Vagina (tissue), 2 donors: ENCODE measurements at places on chromosomes 1 and 21.

DNA sequence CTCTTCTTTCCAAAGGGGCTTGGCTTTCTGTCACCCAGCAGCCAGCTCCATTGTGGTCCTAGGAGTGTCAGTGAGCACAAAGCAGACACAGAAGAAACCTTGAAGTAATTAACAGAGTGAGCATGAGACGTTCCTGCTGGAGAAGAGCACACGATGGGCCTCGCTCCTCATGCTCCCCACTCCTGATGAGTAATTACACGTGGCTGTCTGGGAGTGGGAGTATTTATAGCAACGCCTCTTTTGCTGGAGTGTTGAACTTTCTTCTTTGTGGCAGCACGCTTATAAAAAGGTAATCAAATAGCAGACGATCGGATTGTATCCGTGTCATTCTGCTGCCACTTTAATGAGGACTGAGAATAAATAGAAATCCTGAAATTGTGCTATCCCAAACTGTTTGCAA lies 185.8 kb downstream of the CAMTA1 start:
- DNase-seq: no peak

GRCh38 chr21:46559291-46559983 lies 45.4 kb downstream of the S100B start:
- no peak for DNase-seq

DNA sequence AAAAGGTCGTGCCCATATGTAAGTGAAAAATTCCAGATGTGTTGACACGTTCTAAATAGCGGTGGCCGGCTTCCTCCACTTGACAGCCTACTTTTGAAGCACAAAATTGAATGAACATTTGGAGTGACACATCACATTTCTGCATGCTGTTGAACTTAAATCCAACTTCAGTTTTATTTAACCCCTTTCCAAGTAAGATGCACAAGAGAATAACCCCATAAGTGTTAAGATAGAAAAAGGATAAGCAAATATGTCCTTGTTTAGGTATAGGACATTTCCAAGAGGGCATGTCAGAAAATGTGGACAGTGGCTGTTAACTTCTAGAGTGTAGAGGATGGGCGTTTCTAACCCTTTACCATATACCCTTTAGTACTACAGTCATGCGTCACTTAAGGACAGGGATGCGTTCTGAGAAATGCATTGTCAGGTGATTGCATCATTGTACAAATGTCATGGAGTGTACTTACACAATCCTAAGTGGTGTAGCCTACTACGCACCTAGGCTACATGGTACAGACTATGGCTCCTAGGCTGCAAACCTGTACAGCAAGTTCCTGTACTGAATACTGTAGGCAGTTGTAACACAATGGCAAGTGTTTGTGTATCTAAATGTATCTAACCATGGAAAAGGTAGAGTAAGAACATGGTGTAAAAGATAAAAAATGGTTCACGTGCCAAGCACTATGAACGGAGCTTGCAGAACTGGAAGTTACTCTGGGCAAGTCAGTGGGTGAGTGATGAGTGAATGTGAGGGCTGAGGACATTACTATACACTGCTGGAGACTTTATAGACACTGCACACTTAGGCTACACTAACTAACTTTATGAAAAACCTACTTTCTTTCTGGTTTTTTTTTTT lies 9.3 kb upstream of the FAM89A start:
- no peak for DNase-seq

GRCh38 chr1:156217871-156218270 lies 5.1 kb downstream of the PMF1 start:
- no peak for DNase-seq

DNA sequence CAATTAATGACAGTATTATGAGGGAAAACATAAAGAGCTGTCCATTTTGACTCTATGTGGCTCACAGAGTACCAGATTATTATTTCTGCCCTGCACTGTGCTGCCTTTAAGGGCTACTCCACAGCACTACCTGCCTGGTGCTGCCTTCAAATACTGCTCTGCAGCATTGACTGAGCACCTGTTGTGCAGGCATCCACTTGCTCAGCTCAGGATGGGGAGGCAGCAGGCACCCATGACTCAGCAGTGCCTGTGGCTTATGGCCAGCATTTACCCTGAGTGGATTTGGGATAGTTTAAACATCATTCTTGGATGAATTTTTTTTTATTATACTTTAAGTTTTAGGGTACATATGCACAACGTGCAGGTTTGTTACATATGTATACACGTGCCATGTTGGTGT lies 953 bp upstream of the KPRP start:
- DNase-seq: no peak

GRCh38 chr1:198015309-198015708 lies 98.1 kb downstream of the LHX9 start:
- no peak for DNase-seq

- DNase-seq: no peak
These were observed 23.8 kb upstream of the PAXBP1 start for GRCh38 chr21:32795376-32795775.

GRCh38 chr1:192832492-192832891 lies 23.7 kb downstream of the RGS2 start:
- no peak for DNase-seq

DNA sequence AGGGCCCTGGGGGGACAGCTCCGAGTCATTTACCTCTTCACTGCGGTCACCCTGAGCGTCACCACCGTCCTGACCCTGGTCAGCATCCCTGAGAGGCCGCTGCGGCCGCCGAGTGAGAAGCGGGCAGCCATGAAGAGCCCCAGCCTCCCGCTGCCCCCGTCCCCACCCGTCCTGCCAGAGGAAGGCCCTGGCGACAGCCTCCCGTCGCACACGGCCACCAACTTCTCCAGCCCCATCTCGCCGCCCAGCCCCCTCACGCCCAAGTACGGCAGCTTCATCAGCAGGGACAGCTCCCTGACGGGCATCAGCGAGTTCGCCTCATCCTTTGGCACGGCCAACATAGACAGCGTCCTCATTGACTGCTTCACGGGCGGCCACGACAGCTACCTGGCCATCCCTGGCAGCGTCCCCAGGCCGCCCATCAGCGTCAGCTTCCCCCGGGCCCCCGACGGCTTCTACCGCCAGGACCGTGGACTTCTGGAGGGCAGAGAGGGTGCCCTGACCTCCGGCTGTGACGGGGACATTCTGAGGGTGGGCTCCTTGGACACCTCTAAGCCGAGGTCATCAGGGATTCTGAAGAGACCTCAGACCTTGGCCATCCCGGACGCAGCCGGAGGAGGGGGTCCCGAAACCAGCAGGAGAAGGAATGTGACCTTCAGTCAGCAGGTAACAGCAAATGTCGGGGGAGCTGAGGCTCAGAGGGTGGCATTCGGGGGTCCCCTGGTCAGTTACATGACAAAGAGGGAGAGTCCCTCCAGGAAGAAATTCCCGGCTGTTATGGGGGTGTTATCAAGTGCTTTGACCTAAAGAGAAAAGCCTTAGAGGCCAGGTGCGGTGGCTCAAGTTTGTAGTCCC lies 12.6 kb downstream of the SLC45A1 start:
- no peak for DNase-seq

GRCh38 chr1:222552882-222553281 lies 5.0 kb upstream of the HHIPL2 start:
- no peak for DNase-seq

DNA sequence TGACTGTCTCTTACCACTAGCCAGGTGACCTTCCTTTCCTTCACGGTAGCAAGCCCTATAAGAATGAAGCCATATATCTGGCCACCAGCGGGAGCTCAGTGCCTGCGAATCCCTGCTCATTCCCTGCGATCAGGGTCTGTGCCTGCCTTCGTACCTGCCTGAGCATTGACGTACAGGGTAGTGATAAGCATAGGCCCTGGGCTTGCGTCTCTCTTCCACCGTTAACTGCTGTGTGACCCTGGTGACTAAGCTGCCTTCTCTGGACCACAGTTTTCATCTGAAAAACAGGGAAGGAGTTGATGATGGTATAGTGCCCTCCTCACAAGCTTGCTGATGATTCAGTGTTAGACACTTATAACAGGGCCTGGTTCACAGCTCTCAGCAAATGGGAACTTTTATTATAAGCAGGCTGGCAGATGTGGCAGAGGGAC lies 4.1 kb downstream of the ZC3H12A start:
- no peak for DNase-seq

DNA sequence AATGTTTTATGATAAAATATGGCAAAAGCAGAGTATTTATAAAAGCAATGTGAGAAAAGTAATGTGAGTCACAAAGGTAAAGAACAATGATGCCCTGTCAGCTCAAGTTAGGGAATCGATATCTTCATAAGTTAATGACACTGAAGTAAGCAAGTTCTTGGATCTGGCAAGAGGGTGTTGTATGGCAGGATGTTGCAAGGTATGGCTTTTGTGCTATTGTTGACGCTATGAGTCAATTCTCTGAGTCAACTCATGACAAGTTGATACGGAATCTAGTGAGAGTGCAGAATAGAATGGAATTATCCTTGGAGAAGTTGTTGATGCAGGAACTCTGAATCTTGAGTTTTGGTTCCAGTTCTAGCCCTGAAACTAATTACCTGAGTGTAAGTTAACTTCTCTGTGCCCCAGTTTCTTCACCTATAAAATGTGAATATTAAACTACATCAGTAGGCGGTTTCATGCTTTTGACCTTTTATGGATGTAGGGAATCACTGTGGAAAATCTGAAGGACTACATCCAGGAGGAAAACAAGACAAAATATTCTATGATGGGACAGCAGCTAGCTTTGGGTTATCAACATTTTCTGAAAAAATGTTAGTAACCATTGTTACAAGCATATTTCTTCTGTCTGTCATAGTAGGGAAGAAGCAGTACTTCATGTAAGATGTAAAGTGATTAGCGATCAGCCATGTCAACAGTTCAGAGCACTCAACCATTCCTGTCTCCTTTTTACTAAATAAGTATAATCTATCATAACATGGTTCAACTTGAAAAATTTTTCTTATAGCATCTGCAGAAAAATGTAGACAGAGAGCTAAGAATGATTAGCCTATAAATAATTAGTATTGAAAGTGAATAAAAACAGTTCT lies 96.9 kb downstream of the ATP6V1G3 start:
- no peak for DNase-seq

GRCh38 chr1:77759071-77760028 lies at the start of gene USP33:
Gene USP33, minus strand, starts transcription at chr1:77759852. Its CDS starts 18,155 bp downstream, at chr1:77741697.
- DNase-seq: no peak

GRCh38 chr1:156165083-156165482 lies 11.7 kb downstream of the SEMA4A start:
- no peak for DNase-seq

- no peak for DNase-seq
These were observed 20.8 kb upstream of the LRRC3 start for GRCh38 chr21:44434568-44434925.

DNA sequence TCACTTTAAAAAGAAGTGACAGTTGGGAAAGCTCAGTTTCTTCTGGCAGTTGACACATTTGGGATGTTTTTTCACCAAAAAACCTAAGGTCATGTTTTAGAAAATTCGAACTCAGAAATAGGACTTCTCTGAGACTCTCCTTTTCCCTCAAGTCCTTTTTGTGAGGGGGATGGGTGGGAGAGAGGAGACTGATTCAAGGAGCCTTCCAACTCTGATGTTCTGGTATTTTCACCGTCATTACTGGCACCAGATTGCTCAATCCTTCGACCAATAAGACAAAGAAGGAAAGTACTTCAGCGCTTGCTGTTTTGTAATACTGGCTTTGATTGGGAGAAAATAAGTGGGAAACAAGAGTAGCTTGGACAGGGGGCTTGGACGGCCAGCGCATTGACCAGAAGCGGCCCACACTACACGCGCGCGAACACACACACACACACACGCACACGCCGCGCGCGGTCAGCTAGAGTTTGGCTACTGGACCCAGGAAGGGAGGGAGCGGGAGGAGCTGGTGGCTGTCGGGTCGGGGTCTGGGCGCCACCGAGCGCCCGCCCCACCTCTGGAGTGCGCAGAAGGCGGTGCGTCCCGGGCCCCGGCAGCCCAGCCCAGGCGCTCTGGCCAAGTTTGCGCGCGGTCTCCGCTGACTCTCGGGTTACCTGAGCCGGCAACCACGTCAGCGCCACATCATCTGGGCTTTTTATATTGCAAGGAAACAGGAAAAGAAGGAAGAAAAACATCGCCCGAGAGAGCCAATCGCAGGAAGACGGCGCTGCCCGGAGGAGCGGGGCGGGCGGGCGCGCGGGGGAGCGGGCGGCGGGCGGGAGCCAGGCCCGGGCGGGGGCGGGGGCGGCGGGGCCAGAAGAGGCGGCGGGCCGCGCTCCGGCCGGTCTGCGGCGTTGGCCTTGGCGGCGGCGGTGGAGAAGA lies at the start of gene KCNK1:
Gene KCNK1 (plus strand): TSS at position 855 of the 921 bp plus-strand sequence. CDS start 66 bp downstream, at position 921.
- no peak for DNase-seq

DNA sequence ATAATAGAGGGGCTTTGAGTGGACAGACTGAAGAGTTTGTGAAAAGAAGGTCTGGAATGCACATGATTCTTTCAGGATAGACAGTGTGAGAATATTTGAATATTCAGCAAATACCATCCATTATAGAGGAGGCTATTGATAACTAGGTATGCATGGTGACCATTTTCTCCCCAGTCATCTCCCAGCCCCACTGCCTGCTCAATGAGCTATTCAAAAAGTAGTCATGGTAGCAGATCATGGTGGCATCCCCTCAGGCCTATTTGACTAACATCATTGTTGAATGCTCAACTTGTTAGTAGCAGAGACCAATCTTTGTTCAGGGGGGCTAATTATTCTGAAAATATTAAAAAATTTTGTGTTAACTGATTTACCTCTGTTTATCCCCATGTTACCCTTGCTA lies 311.6 kb downstream of the S1PR1 start:
- no peak for DNase-seq

DNA sequence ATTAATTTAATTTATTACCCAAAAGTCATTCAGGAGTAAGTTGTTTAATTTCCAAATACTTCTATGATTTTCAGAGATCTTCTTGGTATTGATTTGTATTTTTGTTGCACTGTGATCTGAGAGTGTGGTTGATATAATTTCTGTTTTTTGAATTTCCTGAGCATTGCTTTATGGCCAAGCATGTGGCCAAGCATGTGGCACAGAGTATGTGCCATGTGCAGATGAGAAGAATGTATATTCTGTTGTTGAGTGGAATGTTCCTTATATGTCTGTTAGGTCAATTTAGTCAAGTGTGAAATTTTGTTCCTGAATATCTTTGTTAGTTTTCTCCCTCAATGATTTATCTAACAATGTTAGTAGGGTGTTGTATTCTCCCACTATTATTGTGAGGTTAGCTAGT lies 25.3 kb upstream of the IFI16 start:
- DNase-seq: no peak

DNA sequence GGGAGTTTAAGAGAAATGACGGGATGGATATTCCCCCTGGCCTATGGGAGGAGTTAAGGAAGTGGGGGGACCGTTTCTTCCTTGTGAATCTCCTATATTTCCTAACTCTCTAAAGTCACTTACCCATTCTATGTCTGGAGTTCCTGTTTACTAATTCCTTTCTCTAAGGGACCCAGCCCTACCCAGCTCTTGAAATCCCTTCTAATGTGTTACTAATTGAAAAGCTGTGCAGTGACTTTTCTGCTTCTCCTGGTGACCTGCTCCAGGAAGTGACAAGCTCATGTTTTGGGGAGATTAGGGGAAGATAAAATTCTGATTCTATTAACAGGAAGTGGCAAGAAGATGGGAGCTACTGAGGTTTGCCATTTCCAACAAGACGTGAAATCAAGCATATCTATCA lies 4.0 kb upstream of the SAMSN1 start:
- no peak for DNase-seq
